ENCODE measurements at places on chromosomes 6 and 20.

DNA sequence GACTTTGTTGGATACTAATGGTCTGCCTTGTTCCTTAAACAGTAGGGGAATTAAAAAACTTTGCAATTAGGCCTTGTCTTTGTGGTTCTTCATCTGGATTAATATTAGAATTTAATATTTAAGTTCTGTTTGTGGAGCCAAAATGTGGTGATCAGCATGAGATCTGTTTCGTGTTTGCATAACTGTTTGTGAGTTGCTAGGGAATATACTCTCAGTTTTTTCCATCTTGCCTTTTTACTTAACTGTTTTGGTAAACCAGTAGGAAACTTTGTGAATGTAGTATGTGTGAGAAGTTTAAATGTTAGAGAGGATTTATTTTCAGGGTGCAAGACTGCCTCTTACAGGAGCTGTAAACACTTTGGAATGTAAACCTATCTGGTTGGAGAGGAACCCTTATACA is 35.6 kb downstream of the LRRC1 start:
- DNase-seq: no peak

DNA sequence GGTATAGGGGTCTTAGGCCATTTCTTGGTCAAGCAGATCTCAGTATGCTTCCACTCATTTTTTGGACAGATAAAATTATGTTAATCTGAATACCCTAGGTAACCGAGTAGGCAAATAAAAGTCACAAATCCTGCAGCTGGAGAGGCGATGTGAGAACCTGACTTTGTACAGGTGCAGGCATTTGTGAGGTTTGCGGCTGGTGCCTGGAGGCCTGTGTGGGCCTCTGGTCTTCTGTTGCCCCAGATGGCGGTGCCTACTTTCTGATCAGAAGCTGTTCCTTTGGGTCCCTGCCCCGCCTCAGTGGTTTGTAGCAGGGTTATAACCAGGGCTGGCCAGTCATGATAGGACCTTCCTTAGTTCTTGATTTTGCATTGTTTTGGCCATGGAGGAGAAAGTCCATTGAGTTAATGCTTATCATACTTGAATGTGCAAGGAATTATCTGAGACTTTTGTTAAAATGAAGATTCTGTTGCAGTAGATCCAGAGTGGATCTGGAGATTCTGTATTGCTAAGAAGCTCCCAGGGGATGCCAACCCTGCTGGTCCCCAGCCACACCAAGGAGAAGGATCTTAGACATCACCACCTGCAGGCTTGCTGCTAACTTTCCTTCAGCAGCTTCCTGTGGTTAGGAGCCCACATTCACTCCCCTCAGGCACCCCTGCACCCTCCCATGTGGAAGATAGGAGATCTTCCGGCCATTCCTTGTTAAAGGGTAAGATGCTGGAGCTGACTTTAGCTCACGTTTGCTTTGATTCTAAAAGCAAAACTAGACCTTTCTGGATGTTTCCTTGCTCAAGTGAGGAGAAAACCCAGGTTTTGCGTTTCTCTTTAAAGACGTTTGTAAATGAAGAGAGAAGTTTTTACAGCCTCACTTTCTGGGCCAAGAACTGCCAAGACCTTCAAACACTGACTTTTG is 50.7 kb downstream of the LRRC1 start:
- DNase-seq: no peak

DNA sequence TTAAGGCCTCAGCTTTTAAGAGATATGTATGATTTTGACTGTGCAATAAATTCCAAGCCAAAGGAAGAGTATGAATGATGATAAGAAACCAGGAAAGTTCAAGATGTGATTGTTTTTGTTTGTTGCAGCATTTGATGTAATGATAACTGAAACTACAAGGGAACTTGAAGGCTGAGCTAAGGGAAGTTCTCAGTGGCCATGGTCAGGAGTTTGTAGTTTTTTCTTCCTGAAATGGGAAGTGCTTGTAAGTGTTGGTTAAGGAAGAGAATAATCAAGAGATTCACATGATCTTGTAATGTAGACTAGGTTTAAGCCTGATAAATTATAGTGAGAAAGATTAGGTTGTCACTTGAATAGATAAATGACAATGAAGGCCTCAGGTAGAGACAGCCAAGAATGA is 53.4 kb downstream of the PTCHD4 start:
- DNase-seq: no peak

- DNase-seq: peak; percentile 16
Observed at GRCh38 chr6:81772741-81773140, 20.3 kb upstream of the TENT5A start.

DNA sequence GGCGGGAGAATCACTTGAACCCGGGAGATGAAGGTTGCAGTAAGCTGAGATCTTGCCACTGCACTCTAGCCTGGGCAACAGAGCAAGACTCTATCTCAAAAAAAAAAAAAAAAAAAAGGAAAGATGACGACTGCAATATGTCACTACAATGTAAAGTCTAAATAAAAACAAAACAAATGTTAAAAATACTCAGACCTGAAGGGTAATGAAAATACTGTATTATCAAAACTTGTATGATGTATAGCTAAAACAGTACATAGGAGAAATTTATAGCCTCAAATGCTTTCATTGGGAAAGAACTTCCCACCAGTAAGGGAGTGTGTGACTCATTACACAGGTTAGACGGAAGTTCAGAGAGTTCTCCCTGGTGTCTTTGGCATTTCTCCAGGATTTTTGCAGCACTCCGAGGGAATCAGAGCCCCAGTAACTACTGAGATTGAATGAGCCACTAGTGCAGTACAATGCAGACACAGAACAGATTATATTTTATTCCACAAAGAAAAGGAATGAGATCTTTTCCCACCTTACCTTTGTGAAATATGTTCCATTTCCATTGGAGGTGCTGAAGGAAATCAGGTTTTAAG is 12.5 kb upstream of the RALGAPB start:
- peak; percentile 62 for DNase-seq

DNA sequence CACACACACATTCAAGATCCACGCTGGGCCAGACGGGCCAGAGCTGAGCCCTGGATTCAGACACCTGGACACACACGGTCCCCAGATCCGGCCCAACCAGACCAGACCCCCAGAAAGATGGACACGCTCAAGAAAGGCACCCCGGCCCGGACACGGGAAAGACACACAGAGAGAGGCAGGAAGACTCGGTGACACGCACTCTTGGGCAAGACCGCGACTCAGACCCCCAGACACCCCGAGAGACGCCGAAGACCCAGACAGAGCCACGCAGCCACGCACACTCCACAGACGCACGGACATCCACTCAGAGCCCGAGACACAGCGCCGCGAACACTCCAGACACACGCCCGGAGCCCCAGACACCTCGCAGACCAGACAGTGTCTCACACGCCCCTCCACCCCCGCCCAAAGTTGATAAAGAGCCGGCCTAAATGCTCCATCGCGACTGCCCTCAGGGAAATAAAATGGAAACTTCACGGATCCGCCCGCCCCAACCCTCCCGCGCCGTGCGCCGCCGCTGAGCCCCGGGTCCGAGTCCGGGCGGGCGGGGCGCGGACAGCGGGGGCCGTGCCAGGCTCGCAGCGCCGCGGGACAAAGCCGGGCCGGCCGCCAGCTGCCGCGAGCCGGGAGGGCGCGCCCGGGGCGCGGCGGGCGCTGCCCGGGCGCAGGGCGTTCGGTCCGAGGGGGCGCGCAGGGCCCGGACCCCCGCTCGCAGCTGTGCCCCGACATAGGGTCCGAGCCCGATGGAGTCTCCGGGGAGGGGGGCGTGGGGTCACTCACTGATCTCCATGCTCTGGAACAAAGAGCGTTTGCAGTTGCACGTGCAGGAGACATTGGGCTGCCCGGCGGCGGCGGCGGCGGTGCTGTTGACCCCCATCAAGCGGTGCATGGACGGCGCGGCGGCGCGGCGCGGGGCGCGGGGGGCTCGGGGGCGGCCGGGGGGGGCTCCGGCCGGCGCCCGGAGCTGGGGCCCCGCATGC is 831 bp downstream of the PMEPA1 start:
- DNase-seq: no peak

- DNase-seq: peak; percentile 97
Observed at GRCh38 chr6:26157251-26158075, 70.2 kb downstream of the HFE start.

- no peak for DNase-seq
Observed at GRCh38 chr20:44344723-44345122, 7.9 kb downstream of the R3HDML start.

- DNase-seq: no peak
Observed at GRCh38 chr20:50630578-50631263, 60.6 kb downstream of the RIPOR3 start.

DNA sequence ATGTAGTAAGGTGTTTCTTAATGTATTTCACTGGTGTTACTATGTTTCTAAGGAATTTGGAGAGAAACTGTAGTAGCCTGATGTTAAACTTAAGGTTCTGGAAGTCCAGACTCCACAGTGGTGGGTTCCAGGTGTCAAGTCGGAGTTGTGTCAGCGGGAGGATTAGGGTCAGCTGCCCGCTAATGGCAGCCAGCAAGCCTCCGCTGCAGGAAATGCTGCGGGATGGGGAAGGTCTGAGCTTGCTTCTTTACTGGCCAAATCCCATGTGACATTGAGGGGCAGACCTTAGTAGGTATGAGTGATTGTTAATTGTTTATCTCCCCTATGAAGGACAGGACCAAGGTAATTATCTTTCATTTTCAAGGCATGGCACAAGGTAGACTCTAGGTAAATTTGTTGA is 3.7 kb upstream of the ARID1B start:
- no peak for DNase-seq

DNA sequence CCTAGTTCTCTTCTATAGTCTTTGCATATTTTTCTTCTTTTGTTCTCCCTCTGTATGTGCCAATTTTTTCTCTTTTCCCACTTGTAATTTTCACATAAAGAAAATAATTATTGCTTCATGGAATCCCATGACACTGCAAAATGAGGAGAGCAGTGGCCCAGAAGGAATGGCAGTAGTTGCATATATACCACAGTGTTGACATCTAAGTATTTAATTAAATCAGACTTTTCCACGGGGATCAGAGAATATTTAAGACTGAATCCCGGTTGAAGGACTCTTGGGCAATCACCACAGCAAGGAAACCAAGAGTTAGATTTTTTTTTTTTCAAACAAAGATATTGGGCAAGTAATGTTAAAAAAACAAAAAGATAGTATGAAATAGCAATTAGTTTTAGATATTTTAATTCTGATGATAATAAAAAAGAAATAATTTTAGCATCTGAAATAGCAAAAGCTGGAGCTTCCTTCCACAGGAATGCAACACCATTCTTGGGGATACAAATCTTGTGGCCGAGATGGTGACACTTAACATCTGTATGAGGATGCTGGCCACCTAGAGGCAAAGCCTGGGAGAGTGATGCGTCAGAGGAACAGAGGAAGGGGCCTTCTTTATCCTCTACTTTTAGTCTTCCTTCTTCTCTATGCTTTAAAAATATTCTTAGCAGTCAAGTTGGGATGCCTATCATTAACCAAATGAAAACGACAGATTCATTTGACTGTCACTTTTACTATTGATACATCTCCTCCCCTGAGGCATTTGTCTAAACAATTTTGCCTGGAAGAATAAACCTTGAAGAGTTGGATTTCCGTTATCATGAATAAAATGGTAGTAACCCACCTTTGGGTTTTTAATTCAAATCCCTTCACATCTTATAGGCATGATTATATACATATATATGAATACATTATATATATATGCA is 356.2 kb downstream of the GJA1 start:
- no peak for DNase-seq

- DNase-seq: no peak
Observed at GRCh38 chr20:63156221-63156671, 59.7 kb downstream of the YTHDF1 start.

DNA sequence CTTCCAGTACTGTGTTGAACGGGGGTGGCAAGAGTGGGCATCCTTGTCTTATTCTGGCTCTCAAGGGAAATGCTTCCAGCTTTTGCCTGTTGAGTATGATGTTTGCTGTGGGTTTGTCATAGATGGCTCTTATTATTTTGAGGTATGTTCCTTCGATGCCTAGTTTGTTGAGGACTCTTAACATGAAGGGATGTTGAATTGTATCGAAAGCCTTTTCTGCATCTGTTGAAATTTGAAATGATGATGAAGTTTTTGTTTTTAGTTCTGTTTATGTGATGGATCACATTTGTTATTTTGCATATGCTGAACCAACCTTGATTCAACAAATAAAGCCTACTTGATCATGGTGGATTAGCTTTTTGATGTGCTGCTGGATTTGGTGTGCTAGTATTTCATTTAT is 48.0 kb downstream of the RPRD1B start:
- no peak for DNase-seq

DNA sequence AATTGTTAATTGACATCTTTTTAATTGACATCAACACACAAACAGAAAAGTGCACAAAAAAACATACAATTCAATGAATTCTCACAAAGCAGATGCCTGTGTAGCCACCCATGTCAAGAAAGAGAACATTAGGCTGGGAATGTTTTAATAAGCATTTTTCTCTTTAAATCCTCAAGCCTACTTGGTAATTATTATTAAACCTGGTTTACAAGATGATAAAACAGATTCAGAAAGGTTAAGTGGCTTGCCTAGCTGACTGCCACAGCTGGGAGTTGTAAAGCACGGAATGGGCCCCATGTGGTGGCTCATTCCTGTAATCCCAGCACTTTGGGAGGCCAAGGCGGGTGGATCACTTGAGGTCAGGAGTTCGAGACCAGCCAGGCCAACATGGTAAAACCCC is 90.0 kb upstream of the AKAP12 start:
- DNase-seq: no peak

GRCh38 chr6:111534231-111534751 is 51.3 kb upstream of the REV3L start:
- no peak for DNase-seq

GRCh38 chr20:18983796-18984195 is 170.2 kb downstream of the SCP2D1 start:
- no peak for DNase-seq

- DNase-seq: no peak
Observed at GRCh38 chr6:11189865-11190624, 42.4 kb downstream of the NEDD9 start.

DNA sequence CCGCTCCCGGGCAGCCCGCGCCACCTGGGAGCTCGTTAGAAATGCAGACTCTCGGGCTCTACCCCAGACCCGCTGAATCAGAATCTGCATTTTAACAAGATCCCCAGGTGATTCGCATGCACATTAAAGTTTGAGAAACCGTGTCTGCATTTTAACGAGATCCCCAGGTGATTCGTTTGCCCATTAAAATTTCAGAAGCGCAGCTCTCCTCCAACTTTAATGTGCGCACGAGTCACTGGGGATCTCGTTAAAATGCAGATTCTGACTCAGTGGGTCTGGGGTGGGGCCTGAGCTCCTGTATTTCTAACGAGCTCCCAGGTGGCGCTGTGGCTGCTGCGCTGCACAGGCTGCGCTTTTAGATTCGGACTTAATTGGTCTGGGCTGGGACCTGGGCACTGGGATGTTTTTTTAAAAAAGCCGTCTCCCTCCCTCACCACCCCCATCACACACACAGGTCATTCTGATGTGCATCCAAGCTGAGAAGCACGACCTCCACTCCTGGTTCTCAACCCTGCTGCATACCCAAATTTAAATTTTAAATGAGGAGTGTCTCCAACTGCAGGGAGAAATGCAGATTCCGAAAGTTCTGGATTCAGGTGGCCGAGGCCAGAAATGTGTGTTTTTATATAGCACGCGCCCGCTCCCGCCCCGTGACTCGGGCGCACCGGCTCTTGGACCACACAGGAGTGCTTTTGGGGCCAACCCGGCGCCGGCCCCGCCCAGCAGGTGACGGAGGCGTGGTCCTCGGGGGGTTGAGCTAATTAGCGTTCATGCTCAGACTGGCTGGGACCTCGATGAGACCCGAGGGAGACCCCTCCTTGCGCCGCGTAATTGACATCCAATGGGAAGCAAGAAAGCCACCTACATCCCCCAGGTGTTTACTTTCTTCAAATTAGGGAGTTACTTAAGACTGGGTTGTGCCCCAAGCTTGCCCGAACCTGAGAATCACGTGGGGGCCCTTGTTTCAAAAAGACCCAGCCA is 85.8 kb downstream of the ZFP64 start:
- DNase-seq: no peak

GRCh38 chr6:33772082-33772830 is 16.7 kb downstream of the LEMD2 start:
- no peak for DNase-seq
